ENCODE measurements at places on chromosomes 16 and 17. TPM values are rescaled to one million over a fixed set of nuclear protein-coding genes. Genes with fewer than 3 reads are reported as not detected.

Gene CA7
- total RNA-seq = not detected

Gene ACSM2A
- not detected for total RNA-seq

Gene KPNA2
- total RNA-seq = 55.4 TPM

Gene KRTAP4-5
- total RNA-seq = not detected

Gene ALOX15B
- total RNA-seq = not detected

Gene PRR35
- not detected for total RNA-seq

Gene KRT28
- total RNA-seq = not detected

Gene NRN1L
- total RNA-seq = not detected

Gene IL17C
- total RNA-seq = not detected

Gene SLC16A3
- 6.5 TPM for total RNA-seq

Data from diencephalon (tissue), 1 donor.